Esophagus mucosa (tissue), 1 donor: ENCODE measurements at places on chromosomes 16 and 17. TPM values are rescaled to one million over a fixed set of nuclear protein-coding genes. Genes with fewer than 3 reads are reported as not detected.

ZNF423 gene
- total RNA-seq = 0.72 TPM

GPR139 gene
- total RNA-seq = not detected

TBC1D3K gene
- total RNA-seq = not detected

SLC22A31 gene
- total RNA-seq = not detected

TM4SF5 gene
- not detected for total RNA-seq

FSCN2 gene
- total RNA-seq = 0.76 TPM

ODAD4 gene
- not detected for total RNA-seq

EVPL gene
- 175 TPM for total RNA-seq

DNA sequence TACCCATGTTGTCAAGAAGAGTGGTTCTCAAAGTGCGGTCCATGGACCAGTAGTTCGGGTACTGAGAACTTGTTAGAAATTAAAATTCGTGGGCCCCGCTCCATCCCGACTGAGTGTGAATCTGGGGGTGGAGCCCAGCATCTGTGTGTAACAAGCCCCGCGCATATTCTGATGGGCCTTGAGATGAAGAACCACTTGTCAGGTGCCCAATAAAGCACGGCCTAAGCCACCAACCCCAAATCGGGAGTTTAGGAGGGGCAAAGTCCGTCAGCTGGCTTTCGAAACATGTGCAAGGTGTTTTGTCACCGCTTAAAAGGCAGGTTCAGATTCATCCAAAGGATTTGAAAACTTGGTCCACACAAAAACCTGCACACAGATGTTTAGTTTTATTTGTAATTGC is 29.5 kb downstream of the PSMD12 start:
- ATAC-seq = no peak

GRCh38 chr16:89020068-89020924 is 43.3 kb upstream of the CBFA2T3 start:
- ATAC-seq = no peak

GRCh38 chr16:69762814-69763598 is 874 bp downstream of the WWP2 start:
- ATAC-seq = peak; percentile 57

DNA sequence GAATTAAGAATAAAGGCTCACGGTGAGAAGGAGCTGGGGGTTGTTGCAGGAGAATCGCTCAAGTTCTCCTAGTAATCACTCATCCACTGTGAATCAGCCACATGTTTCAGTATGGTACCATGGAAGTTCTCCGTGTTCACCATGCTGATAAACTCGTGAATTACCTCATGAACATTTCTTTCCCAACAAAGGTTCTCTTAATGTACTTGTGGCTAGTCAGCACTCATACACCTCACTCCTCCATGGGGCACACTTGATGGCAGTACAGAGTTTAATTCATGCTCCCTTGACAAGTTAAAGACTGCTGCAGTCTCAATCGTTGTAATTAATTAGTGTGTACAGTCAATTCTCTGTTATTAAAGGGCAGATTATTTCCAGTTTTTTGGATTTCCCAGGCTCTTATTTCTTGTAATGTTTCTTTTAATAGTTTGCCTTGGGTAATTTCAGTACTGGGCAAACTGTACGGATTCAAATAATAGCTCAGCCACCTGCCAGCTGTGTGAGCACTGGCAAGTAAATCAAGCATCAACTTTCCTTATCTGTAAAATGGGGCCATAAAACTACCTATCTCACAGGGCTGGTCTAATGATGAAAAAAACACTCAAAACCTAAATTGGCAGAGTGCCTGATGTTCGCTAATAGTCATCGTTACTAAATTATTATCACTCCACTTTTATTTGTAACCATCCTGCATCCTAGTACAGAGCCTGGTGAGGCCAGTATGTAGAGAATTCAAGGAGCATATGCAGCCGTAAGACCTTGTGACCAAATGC is 6.1 kb downstream of the GOT2 start:
- ATAC-seq = no peak

GRCh38 chr16:81697616-81698309 is 81.3 kb upstream of the PLCG2 start:
- ATAC-seq = no peak

- ATAC-seq = peak; percentile 56
Measured at GRCh38 chr16:48365025-48365600, 20.1 kb downstream of the SIAH1 start.

GRCh38 chr17:73689596-73690275 is 45.5 kb upstream of the SDK2 start:
- ATAC-seq = no peak

DNA sequence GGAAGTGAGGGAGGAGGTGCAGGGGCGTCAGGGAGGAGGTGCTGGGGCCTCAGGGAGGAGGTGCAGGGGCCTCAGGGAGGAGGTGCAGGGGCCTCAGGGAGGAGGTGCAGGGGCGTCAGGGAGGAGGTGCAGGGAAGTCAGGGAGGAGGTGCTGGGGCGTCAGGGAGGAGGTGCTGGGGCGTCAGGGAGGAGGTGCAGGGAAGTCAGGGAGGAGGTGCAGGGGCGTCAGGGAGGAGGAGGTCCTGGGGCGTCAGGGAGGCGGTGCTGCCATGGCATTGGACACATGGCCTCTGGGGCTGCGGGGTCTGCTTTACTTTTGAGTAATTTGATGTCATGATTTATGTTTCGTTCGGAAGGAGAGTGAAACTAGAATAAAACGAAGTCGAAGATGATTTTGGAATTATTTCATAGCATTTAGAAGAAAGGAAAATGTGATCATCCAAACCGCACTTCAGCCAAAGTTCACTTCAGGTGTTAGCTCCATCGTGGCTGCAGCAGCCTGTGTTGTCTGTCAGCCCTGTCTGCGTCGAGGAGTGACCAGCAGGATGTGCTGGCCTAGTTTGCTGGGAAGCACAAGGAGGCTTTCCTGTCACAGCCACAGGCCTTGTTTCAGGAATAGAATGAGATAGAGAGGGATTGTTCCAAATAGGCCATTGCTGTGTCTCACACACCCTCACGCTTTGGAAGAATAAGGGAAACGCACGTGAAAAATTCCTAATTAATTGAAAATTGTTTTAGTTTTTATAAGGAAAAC is 42.8 kb downstream of the RAB11FIP3 start:
- no peak for ATAC-seq

DNA sequence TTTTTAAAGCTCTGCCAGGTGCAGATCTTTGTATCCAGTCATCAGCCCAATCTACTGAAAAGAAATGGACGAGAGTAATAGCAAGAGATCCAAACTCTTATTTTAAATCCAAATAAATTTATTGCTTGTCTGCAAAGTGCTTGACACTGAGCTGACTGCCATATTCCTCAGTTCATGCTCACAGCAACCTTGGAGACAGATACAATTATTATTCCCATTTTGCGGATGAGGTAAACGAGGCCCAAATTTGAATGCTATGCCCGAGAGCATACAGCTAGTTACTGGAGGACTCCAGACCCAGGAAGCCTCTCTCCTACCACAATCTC is 620 bp downstream of the NOB1 start:
- no peak for ATAC-seq

DNA sequence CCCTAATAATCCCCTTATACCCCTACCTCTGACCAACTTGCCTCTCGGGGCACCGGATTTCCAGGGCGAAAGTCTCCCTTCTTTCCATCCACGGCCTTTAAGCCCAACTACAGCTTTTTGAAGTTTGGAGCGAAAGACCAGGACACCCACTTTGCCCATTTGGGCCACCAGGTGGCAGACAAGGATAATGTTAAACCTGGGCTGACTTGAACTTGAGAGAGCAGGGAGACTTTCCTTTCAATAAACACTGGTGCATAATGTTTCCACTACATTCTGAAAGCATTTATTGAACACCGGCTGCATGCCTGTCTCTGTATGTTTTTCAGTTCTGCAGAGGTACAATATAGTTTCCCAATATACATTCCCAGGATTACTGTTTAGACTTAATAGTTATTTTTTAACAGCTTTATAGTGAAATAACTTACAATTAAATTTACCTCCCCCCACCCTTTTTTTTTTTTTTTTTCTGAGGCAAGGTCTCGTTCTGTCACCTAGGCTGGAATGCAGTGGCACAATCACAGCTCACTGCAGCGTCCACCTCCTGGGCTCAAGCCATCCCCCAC is 6.9 kb upstream of the CES3 start:
- ATAC-seq = peak; percentile 70

DNA sequence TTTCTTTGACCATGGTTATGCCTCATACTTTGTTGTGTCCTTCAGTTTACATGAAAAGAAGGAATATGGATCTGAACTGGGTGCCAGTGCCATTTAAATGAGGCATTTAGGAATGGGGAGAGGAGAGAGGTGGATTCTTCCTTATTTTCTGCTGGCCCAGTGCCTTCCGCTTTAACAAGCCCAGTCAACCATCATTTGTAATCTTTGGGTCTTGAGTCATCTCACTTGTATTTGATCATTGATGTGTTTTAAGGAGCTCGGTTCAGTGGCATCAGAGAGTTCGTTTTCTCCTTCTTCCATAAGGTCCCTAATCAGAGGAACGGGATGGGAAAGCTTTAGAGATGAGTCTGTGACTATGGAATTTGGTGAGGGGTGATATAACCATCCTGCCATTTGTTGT is 334.9 kb downstream of the WWOX start:
- no peak for ATAC-seq

- ATAC-seq = peak; percentile 78
Measured at GRCh38 chr16:88769617-88770460, 15.2 kb downstream of the PIEZO1 start.

- ATAC-seq = no peak
Measured at GRCh38 chr16:75320435-75320834, 69.0 kb upstream of the BCAR1 start.

DNA sequence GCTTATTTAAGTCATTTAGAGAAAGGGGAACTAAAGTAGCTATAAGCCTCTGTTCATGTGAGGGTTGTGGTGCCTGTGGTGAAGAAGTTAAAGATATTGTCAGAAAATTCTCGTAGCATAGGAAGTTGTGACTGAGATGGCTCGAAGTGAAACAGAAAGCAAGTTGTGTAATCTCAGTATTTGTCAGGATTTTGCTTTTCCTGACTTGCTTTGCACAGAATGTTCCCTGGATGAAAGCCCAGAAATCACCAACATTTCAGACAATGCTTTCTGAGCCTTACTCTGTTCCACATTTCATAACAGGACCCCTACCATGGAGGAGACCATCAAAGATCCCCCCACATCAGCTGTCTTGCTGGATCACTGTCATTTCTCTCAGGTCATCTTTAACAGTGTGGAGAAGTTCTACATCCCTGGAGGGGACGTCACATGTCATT is 10.6 kb downstream of the CALCOCO2 start:
- ATAC-seq = peak; percentile 57

DNA sequence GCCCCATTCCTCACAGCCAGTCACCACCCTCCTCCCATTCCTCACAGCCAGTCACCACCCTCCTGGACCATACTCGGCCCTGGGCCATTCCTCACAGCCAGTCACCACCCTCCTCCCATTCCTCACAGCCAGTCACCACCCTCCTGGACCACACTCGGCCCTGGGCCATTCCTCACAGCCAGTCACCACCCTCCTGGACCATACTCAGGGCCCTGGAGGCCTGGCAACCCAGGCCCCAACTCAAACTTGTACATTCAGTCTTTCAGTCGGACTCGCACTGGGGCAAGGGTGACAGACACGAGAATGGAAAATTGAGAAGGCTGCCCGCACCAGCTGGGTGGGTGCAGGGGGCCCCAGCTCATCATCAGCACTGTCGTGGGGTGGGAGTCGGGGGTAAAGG is 30.4 kb upstream of the FOXK2 start:
- no peak for ATAC-seq

DNA sequence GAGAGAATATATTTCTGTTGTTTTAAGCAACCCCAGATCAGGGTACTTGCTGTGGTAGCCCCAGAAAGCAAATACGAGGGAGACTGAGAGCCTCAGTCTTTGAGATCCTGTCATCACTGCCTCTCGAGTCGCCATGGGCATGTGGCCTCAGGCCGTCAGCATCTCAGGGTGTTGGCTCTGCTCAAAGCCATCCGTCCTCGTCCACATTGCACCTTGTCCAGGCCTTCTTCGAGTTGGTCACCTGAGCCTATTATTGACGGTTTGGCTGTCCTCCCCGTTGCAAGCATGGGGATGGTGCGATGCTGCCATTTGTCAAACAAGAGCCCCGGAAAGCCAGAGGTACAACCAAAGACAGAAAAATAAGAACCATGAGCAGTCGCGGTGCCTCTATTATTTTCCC is 136.9 kb downstream of the IRF8 start:
- no peak for ATAC-seq

- no peak for ATAC-seq
Measured at GRCh38 chr17:47197821-47198220, 8.7 kb upstream of the CDC27 start.

GRCh38 chr17:65941356-65941899 is 250.5 kb downstream of the CEP112 start:
- no peak for ATAC-seq

DNA sequence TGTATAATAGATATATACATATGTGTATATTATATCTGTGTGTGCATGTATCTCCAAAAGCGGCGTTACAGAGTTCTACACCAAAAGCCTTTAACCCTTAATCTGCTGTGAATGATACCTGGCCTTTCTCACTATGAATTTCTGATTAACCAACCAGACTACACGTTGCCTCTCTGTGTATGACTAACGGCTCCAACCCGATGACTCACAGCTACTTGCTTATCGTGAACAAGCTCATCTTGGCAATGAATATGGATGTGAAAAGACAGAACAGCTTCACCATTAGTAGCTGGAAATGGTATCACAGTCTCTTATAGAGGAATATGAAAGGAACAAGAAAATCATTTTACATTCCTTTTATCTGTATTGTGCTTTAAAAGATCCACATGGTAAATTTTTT is 23.8 kb upstream of the ARHGAP44 start:
- peak; percentile 37 for ATAC-seq

DNA sequence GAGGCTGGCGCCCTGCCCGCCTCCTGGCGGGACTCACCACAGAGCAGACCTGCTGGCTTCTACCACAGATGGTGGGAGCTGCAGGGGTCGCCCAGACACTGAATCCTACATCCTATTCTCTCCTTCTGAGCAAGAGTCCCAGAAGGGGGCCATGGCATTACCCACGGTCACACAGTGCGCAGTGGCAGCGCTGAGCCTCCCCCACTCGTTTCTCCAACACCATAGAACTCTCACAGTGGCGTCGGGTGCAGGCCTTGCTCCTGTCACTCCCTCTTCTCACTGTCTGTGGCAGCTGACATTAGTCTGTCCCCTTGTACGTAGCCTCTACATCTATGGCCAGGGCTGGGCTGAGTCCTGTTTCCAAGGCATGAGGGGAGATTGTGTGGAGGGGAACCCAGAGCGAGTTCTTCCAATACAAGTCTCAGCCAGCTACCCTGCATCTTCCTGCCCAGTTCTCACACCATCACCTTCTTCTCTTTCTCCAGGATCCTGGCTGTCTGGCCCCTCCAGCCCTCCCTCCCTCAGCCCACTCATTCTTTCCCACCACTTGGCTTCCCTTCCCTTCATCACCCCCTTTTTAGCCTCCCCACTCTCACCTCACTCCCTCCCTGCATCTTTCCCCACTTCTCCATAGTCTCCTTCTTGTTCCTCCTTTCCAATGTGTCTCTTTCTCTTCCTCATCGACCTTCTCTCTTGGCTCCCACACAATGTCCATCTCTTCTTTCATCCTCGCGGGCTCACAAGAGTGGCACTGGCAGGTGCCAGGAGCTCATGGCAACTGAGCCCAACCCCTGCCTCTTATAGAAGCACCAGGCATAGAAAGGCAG is 5.9 kb downstream of the UBTF start:
- ATAC-seq = no peak

GRCh38 chr16:58670177-58670576 is 14.4 kb downstream of the SLC38A7 start:
- ATAC-seq = no peak

GRCh38 chr17:48051706-48052486 is 3.7 kb downstream of the NFE2L1 start:
- peak; percentile 2 for ATAC-seq

- no peak for ATAC-seq
Measured at GRCh38 chr17:33328129-33328528, 35.0 kb upstream of the ASIC2 start.
